Esophagus squamous epithelium (tissue), 5 donors: ENCODE measurements at places on chromosomes 5 and 9.
A peak's percentile ranks its signal among the peaks of the same experiment; 100 is the strongest.

- H3K4me1 ChIP-seq: no peaks in the 10 kb centered on the region
- peak overlapping the region; percentile 51 for H3K27ac ChIP-seq
- H3K4me3 ChIP-seq: no peak overlapping the region
- DNase-seq: no peak
Observed at GRCh38 chr9:88746029-88746742, 211.2 kb downstream of the NXNL2 start.

DNA sequence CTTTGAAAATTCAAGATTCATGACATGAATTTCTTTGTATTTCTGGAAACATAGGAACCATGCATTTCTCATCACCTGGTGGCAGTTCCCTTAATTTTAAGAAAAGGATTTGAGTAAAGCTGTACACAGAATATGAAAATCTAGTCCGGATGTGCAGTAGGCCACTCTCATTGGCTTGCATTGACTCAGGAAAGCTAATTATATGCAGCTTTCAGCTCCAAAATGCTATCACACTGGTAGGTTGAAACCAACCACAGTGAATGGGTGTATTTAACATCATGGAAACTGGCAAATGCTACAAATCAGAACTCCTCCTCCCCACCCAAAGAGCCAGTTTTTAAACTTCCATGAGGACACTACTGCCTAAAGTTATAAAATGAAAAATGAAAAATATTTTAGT is 161.6 kb upstream of the FBXL17 start:
- no peak for DNase-seq
- no peaks in the 10 kb centered on the region for H3K4me1 ChIP-seq
- H3K36me3 ChIP-seq: no peaks in the 10 kb centered on the region
- H3K4me3 ChIP-seq: no peak overlapping the region

GRCh38 chr5:176355400-176356178 is 6.0 kb downstream of the KIAA1191 start:
- H3K4me1 ChIP-seq: no peaks in the 10 kb centered on the region
- no peak overlapping the region for H3K4me3 ChIP-seq
- H3K27me3 ChIP-seq: no peaks in the 10 kb centered on the region

- no peak overlapping the region for H3K27ac ChIP-seq
- no peaks in the 10 kb centered on the region for H3K27me3 ChIP-seq
- no peak overlapping the region for H3K4me3 ChIP-seq
- no peaks in the 10 kb centered on the region for H3K36me3 ChIP-seq
- DNase-seq: no peak
Observed at GRCh38 chr9:128225770-128226411, 22.7 kb downstream of the DNM1 start.

DNA sequence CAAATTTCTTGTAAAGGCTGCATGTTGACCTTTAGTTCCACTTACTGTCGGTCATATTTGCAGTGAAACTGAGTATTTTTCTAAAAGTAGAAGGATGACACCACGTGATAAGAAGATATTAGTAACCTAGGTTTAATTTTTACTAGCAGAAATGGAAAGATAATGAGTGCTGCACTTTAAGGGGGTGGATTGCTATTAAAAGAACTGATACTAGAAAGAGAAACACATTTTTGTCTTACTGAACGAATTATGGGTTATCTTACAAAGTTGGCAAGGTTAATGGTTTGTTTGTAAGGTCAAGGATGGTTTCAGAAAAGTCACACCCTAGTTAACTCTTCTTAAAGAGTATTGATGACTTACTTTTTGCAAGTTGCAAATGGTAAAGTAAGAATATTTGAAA is 2.4 kb downstream of the MACIR start:
- H3K27me3 ChIP-seq: no peaks in the 10 kb centered on the region
- no peak overlapping the region for H3K4me3 ChIP-seq
- no peaks in the 10 kb centered on the region for H3K36me3 ChIP-seq
- no peak overlapping the region for H3K27ac ChIP-seq
- DNase-seq: no peak

DNA sequence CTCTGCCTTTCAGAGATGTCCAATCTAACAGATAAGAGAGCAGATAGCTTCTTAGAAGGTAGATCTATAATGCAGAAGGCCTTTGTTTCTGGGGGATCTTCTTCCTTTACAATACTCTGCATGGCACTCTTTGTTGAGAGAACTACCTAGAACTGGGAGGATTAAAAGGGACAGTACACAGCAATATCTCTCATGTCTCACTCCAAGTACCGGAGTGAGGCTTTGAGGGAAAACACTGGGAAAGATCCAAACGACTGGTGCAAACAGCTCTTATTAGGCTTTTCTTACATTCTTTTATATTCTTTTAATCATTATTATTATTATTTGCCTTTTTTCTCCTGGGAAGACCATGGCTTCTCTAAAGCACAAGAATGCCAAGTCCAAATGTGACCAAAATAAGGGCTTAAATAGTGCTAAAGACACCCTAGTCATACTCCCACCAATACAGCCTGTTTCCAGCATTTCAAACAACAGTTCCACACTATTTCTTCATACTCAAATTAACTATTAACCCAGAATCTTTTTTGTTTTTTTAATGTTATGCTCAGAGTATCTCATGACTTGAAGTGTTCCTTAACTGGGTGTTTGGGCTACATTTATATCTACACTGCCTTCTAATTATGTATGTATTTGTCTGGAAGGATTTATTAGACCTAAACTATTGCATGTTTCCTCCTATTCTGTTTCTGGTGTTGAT is 52.7 kb downstream of the ABHD17B start:
- H3K36me3 ChIP-seq: no peaks in the 10 kb centered on the region
- no peak overlapping the region for H3K27ac ChIP-seq
- no peak overlapping the region for H3K4me3 ChIP-seq
- H3K27me3 ChIP-seq: no peaks in the 10 kb centered on the region
- no peak for DNase-seq

GRCh38 chr5:15791859-15792258 is 291.9 kb downstream of the FBXL7 start:
- no peaks in the 10 kb centered on the region for H3K27me3 ChIP-seq
- peaks cover 32% of the 10 kb centered on the region for H3K4me1 ChIP-seq
- no peaks in the 10 kb centered on the region for H3K36me3 ChIP-seq
- H3K4me3 ChIP-seq: no peak overlapping the region

DNA sequence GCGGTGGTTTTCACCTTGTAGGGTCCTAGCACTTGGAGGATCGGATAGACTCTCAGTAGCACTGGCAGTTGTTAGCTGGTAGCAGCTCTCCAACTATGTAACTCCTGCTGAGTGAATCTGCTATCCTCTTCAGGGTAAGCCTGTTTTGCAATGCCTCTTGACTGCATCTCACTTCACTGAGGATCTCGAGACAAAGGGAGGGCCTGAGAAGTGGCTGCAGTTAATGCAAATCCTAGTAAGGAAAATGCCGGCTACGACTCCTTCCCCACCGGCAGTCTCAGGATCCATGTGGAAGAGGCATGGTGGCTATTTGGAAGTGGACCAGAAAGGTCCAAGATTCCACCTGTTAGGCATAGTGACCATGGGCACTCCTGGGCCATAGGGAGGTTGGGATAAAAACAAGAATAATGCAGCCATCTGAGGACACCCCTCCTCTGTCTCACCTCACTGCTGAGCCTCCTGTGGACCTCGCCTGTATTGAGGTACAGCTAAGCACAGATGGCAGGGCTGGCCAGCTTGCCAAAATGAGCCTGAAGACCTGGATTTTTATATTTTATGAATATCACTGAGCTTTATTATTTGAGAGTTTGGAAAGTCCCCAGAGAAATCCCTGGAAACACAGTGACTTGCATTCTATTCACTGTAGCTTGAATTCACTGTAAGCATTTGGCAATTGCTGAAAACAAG is 146.0 kb downstream of the LIFR start:
- no peaks in the 10 kb centered on the region for H3K27me3 ChIP-seq
- DNase-seq: no peak
- no peak overlapping the region for H3K4me3 ChIP-seq

GRCh38 chr9:96186591-96187011 is 115.4 kb downstream of the HSD17B3 start:
- H3K4me1 ChIP-seq: peaks cover 36% of the 10 kb centered on the region
- peak overlapping the region; percentile 1 for H3K4me3 ChIP-seq
- no peaks in the 10 kb centered on the region for H3K36me3 ChIP-seq
- peak overlapping the region; percentile 56 for H3K27ac ChIP-seq
- H3K27me3 ChIP-seq: no peaks in the 10 kb centered on the region

DNA sequence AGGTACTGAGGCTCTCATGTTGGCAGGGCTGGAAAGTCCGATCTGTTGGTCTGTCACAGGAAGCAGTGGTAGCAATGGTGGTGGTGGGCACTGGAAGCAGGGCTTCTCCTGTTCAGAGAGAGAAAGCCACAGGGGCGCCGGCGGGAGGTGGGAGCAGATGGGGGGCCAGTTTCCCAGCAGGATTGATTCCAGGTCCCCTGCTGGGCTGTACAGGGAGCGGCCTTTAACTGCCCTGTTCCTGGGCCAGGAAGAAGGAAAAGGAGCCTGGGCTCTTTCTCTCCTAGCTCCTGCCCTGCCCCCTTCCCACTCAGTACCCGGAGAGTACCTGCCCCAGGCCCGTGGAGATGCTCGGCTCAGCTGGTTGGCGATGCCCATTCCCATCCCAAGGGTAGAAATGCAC is 2.6 kb upstream of the DAB2IP start:
- no peaks in the 10 kb centered on the region for H3K36me3 ChIP-seq
- no peak overlapping the region for H3K4me3 ChIP-seq
- H3K27ac ChIP-seq: no peak overlapping the region
- peaks cover 24% of the 10 kb centered on the region for H3K4me1 ChIP-seq

GRCh38 chr9:10055886-10056395 is 556.9 kb downstream of the PTPRD start:
- H3K4me3 ChIP-seq: no peak overlapping the region
- no peaks in the 10 kb centered on the region for H3K4me1 ChIP-seq
- no peak for DNase-seq
- no peaks in the 10 kb centered on the region for H3K27me3 ChIP-seq
- no peak overlapping the region for H3K27ac ChIP-seq

GRCh38 chr9:17519761-17520160 is 59.1 kb upstream of the SH3GL2 start:
- no peak overlapping the region for H3K27ac ChIP-seq
- DNase-seq: no peak
- H3K4me3 ChIP-seq: no peak overlapping the region
- H3K27me3 ChIP-seq: no peaks in the 10 kb centered on the region
- H3K36me3 ChIP-seq: no peaks in the 10 kb centered on the region

- DNase-seq: no peak
- no peak overlapping the region for H3K4me3 ChIP-seq
- H3K4me1 ChIP-seq: no peaks in the 10 kb centered on the region
- H3K27ac ChIP-seq: no peak overlapping the region
- H3K36me3 ChIP-seq: no peaks in the 10 kb centered on the region
- no peaks in the 10 kb centered on the region for H3K27me3 ChIP-seq
Observed at GRCh38 chr9:14437354-14438231, 123.7 kb upstream of the NFIB start.

DNA sequence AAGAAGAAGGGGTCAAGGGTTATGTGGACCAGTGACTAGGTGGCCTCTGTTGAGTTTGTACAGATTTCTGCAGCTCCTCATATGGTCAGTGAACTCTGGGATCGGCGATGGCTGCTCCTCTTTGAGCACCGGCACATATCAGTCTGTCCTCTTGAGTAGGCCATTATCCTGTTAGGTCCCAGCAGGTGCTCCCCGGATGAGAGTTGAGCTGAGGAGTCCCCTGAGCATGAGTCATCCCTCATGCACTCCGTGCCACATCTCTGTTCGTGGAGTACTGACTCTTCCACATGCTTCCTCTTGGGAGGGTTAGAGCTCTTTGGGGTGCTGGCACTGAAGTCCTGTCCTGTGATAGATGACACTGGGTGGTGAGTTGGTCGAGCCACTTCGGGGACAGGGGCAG is 143.7 kb downstream of the PTTG1 start:
- no peak overlapping the region for H3K27ac ChIP-seq
- H3K4me3 ChIP-seq: no peak overlapping the region
- no peak for DNase-seq

- H3K4me1 ChIP-seq: no peaks in the 10 kb centered on the region
- H3K4me3 ChIP-seq: no peak overlapping the region
- H3K27ac ChIP-seq: no peak overlapping the region
- H3K36me3 ChIP-seq: no peaks in the 10 kb centered on the region
- no peaks in the 10 kb centered on the region for H3K27me3 ChIP-seq
- DNase-seq: no peak
Observed at GRCh38 chr5:35182910-35183535, 47.3 kb downstream of the PRLR start.

GRCh38 chr5:163564321-163564938 is 59.0 kb downstream of the MAT2B start:
- peak; percentile 0 for DNase-seq
- H3K4me3 ChIP-seq: no peak overlapping the region
- no peaks in the 10 kb centered on the region for H3K36me3 ChIP-seq
- no peaks in the 10 kb centered on the region for H3K27me3 ChIP-seq
- peaks cover 11% of the 10 kb centered on the region for H3K4me1 ChIP-seq

- DNase-seq: no peak
- no peaks in the 10 kb centered on the region for H3K36me3 ChIP-seq
- peaks cover 27% of the 10 kb centered on the region for H3K4me1 ChIP-seq
- H3K4me3 ChIP-seq: no peak overlapping the region
- no peaks in the 10 kb centered on the region for H3K27me3 ChIP-seq
Observed at GRCh38 chr9:116501871-116502270, 185.2 kb upstream of the TRIM32 start.

GRCh38 chr5:137316346-137316736 is 182.8 kb downstream of the SPOCK1 start:
- no peaks in the 10 kb centered on the region for H3K27me3 ChIP-seq
- no peak overlapping the region for H3K4me3 ChIP-seq
- H3K4me1 ChIP-seq: no peaks in the 10 kb centered on the region
- DNase-seq: no peak
- no peaks in the 10 kb centered on the region for H3K36me3 ChIP-seq
- H3K27ac ChIP-seq: no peak overlapping the region

DNA sequence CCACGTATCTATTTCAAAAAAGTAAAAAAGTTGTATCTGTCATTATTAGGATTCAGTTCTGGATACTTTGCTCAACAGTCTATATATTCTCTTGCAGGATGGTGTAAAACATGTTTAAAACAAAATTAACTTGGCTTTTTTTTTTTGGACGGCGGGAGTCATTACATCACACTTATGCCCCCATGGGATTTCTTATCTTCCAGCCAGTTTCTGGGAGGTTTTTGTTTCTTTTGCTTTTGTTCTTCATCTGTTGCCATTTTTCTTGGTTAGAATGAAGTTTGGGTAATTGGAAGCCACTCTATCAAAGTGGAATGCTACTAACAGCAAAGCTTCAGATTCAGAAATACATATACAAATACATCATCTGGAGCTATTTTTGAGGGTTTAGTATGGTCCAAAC is 1.8 kb upstream of the STARD4 start:
- H3K27ac ChIP-seq: no peak overlapping the region
- H3K4me1 ChIP-seq: peaks cover 11% of the 10 kb centered on the region
- H3K36me3 ChIP-seq: no peaks in the 10 kb centered on the region
- H3K27me3 ChIP-seq: no peaks in the 10 kb centered on the region
- DNase-seq: no peak

GRCh38 chr9:70566066-70566465 is 151.6 kb upstream of the KLF9 start:
- H3K36me3 ChIP-seq: no peaks in the 10 kb centered on the region
- H3K27me3 ChIP-seq: no peaks in the 10 kb centered on the region
- peaks cover 25% of the 10 kb centered on the region for H3K4me1 ChIP-seq
- no peak for DNase-seq

GRCh38 chr5:93240228-93240834 is 340.7 kb downstream of the NR2F1-AS1 start:
- no peak for DNase-seq
- H3K27me3 ChIP-seq: no peaks in the 10 kb centered on the region
- H3K4me1 ChIP-seq: no peaks in the 10 kb centered on the region
- H3K36me3 ChIP-seq: no peaks in the 10 kb centered on the region
